ENCODE measurements at places on chromosomes 1 and 21. TPM values are rescaled to one million over a fixed set of nuclear protein-coding genes. Genes with fewer than 3 reads are reported as not detected.

DNA sequence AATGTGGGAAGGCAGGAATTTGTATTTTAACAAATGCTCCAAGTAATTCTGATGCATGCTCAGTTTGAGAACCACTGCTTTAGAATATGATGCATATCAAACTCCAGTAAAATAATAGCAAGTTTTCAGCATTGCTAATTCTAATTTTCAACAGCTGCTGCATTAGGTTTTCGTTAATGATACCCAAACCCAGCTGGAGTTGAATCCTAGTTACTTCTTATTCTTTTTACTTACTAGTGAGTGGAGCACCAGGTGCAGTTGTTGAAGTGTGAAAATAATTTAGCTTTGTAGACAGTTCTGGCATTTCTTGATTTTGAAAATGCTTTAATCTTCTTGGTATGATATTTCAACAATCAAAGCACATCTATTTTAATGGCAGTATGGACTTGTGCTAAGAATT lies 138.5 kb downstream of the HS2ST1 start:
- DNase-seq: no peak

GRCh38 chr1:230208619-230209261 lies 141.7 kb downstream of the GALNT2 start:
- DNase-seq: no peak

DNA sequence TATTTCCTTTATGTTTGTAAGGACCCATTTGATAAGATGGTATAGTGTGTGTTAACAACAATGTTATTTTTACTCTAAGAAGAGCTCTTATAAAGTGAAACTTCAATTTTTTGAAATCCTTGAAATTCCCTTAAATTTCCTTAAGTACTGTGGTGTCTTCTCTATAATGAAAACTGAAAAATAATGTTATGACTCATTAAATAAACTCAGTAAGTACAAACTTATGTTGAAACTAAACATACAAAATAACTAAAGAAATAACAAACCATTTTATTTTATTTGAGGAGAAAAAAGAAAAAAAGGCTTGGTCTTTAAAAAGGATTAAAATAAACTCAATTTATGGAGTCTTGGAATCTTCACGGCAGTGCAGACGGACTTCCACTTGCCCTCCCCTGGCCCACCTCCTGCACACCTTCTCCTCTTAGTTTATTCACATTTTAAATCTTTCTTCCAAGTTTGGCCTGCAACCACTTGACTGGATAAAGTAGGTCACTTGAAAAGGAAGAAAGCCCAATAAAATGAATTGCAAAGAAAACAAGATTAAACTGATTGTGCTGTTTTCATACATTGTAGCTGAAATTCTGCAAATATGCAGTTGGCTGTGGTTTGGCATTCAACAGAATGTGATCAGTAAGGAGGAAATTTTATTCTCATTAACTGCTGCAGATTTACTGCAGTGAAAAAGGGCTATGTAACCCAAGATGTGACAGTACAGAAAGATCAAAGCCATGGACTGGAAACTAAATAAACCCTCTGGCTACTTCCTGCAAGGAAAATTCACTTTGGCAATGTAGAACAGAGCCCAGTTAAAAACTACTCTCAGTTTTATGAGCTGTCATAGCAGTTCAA lies 48.5 kb upstream of the SCYL3 start:
- no peak for DNase-seq

DNA sequence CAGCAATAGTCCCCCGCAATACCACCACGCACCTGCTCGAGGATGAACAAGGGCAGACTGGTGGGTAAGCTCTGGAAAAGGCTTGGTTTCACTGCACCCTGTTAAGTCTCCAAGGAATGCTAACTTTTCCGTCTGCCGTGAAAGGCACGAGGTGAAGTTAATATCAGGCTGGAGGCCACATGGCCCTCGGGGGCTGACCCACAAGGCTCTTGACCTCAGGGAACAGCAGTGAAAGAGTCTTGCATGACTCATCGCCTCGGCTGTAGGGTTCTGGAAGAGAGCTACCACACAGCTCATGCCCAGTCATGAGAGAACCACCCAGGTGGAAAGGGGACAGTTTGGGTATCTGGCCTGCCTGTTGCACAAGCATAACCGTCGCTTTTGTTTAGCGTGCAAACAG lies 24.7 kb downstream of the SCCPDH start:
- no peak for DNase-seq

DNA sequence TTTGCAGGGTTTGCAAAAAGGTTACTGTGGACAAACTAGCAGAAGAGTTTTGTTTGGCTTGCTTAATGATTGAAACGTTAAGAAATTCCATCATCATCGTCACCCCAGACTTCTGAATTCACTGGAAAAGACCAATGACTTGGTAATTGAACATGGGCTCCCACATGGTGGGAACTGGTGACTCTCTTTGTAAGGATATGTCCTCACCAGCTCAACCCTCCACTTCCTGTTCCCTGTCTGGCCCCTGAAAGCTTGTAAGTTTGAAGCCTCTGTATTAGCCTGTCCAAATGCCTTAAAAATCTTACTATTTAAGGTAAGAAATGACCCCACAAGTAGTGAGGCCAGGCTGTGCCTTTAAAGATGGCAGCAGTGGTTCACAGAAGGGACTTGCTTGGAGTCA lies 9.7 kb downstream of the SYT6 start:
- no peak for DNase-seq

- DNase-seq: no peak
Measured at GRCh38 chr1:165635329-165635728, 4.3 kb downstream of the MGST3 start.

DNA sequence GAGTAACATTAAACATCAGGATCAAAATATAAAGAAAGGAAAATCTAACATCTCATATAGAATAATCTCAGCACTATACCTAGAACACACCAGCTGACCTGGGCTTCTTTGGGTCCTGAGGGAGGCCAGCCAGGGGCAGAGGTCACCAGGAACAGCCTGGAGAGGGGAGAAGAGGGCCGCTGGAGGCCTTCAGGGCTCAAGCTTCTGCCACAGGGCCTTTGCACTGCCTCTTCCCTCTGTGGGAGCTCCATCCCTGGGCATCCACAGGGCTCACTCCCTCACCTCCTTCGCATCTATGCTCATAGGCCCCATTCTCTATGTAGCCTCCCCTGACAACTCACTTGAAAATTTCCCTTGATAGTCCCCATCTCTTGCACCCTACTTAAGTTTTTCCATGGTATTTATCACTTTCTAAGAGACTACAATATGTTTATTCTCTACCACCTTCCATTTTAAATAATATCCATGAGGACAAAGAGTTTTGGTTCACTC lies 73.9 kb downstream of the HIVEP3 start:
- DNase-seq: no peak

Gene RAB7B
- not detected for total RNA-seq

Gene CELA2B
- not detected for total RNA-seq

Data from H7 (cell line).